ENCODE measurements at places on chromosomes 2 and 18.

- no peak for DNase-seq
These were observed 113.9 kb downstream of the PTPN4 start for GRCh38 chr2:119873350-119874315.

- DNase-seq, result no peak
These were observed 119.2 kb upstream of the SLC39A10 start for GRCh38 chr2:195537811-195538210.

- DNase-seq, result no peak
These were observed 19.4 kb downstream of the SERPINB13 start for GRCh38 chr18:63606526-63606925.

DNA sequence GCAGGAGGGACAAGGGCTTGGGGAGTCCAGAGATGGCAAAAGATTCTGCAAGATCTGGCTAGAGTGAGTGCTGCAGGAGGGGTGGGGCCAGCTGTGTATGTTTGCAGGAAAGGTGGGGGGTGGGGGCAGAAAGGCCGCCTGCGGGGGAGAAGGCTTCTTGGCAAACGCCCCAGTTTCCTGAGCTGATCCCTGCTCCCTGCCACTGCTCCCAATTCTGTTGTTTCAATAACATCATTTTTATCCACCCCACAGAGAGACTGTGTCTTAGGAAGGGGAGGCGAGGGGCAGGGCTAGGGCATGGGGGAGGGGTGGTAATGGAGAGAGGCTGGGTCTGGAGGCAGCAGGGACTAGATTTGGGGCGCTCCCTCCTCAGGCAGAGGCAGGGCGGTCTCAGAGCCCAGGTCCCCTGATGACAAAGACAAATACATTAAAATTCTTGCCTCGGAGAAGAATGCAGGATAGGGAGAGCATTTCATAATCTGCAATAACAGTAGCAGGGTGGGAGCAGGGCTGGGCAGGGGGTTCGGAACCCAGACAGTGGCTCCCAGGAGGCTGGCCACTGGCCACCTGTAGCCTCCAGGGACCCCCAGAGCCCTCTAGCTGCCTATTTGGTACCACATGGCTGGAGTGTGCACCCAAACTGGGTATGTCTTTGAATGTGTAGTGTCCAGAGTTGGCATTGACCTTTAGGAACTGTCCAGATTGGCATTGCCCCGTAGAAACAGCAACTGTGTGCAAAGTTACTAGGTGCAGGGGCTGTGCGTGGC, 2.1 kb upstream of the WNT6 start:
- no peak for DNase-seq

DNA sequence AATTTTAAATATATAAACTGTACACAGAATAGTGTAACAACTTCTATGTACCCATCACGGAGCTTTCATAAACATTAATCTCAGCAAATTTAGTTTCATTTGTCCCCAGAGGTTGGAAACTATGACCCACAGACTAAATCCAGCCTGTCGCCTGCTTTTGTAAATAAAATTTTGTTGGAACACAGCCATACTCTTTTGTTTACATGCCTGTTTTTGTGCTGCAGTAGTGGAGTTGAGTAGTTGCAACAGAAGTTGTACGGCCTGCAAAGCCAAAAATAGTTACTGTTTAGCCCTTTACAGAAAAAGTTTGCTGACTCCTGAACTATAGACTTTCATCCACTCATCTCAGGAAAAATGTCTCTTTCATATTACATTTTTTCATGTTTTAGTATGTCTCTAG, 39.8 kb downstream of the RBM45 start:
- no peak for DNase-seq

- DNase-seq, result no peak
These were observed 22.5 kb downstream of the FAM210A start for GRCh38 chr18:13703899-13704298.

DNA sequence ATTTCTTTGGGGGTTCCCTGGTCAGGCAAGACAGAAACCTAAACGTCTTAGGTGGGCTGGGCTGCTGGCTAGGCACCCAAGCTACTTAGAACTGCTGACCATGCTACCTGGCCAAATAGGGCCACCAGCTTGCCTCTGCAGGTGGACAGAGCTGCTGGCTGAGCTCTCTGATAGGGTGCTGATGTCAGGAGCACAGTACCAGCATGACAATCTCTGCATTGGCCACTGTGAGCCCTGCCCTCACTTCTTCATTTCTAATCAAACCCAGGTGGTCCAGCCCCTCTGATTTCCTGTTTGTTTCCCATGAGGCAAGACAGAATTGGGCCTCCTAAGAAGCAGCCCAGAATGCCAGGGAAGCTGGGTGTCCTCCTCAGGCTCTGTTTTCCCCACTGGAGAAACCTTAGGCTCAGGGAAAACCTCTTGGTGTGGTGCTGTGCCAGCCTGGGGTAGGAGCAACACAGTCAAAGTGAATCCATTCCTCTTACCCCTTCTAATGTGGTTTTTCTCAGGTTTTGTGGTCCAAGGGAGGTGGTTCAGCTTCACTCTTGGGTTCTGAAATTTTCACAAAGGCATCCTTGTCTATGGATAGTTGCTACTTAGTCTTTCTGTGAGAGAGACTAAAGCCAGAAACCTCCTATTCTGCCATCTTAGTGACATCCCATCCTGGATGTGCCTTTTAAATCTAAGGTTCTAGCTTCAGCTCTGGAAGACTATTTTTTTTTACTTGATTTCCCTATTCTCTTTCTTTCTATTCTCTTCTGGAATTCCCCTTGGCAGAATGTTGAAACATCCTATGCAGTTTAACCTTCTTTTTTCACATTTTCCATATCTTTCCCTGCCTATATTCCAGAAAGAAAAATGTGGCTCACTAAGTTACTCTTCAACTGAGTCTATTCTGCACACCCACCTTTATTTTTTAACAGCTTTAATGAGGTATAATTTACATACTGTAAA, 15.2 kb downstream of the SP100 start:
- DNase-seq, result no peak

- no peak for DNase-seq
These were observed 4.3 kb downstream of the STK39 start for GRCh38 chr2:168243061-168243460.

GRCh38 chr2:144941743-144942488, 422.0 kb upstream of the ZEB2 start:
- no peak for DNase-seq

- peak; percentile 42 for DNase-seq
These were observed 66.0 kb downstream of the TCF4 start for GRCh38 chr18:55522011-55522410.
